ENCODE measurements at places on chromosomes 12 and 14. TPM values are rescaled to one million over a fixed set of nuclear protein-coding genes. Genes with fewer than 3 reads are reported as not detected.

DNA sequence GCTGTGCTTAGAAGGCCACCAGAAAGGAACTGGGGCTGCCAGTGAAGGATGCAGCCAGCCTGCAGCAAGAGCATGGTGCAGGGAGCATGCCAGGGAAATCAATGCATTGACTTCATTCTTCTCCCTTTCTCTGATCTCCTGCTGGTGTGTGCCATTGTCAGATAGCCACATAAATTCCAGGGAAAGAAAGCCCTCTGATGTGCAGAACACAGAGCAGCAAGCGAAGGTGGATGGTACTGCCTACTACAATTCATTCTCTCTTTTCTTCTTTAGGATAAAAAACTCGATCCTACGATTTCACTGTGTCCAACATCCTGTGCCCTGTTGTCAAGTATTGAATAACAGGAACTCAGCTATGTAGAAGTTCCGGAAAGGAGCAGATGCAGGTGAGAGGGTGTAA is 446.7 kb upstream of the TMEM132C start:
- no peak for DNase-seq

- DNase-seq: no peak
Measured at GRCh38 chr12:8697120-8697475, 693 bp upstream of the RIMKLB start.

DNA sequence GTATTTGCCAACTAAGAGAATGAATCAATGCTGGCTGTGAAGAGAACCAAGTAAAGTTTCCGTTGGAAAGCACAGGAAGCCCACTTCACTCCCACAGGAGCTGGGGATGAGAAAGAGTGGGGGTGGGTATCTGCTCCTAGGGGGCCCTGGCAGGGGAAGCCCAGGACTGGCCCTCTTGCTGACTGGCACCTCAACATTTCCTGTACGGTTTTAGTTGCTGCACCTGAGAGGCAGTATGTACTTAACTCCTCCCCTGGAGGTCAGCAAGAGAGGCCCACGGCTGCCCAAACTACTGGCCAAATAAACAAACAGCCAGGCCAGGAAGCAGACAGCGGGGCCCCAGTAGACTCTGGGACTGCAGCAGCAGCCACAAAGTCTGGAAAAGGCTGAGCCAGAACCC is 33.8 kb upstream of the VWF start:
- no peak for DNase-seq

GRCh38 chr12:52063981-52064649 is 5.7 kb upstream of the ATG101 start:
- no peak for DNase-seq

- no peak for DNase-seq
Measured at GRCh38 chr14:69260190-69260860, 367 bp downstream of the GALNT16 start.

DNA sequence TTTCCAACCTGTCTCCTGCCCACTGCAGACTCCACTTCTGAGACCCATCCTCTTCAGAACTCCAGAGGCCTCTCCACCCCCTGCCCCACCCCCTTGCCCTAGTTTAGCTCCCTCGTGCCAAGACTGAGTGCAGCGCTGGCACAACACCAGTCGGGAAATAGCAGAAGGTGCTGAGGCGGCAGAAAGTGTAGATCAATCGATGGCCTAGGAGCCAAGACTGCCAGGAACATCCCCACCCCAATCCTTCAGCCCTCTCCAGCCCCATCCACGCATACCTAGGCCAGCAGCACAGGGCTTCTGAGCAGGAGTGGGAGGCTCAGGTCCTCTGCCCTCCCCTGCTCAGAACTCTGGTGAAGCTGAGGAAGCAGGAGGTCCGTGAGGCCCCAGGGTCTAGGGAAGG is 1.1 kb downstream of the CPNE6 start:
- DNase-seq: no peak

DNA sequence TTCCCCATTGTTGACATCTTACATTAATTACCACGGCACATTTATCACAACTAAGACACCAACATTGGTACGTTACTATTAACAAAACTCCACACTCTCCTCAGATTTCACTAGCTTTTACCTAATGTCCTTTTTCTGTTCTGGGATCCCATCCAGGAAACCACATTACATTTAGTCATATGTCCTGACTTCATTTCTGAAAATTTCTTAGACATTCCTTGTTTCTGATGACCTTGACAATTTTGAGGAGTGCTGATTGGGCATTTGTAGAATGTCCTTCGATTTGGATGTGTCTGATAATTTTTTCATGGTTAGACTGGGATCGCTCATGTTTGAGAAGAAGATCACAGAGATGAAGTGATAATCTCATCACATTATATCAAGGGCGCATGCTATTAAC is 34.6 kb upstream of the ACSM4 start:
- no peak for DNase-seq

GRCh38 chr12:115984616-115985015 is 292.9 kb downstream of the MED13L start:
- no peak for DNase-seq

- no peak for DNase-seq
Measured at GRCh38 chr12:76264611-76265012, 83.6 kb downstream of the BBS10 start.

DNA sequence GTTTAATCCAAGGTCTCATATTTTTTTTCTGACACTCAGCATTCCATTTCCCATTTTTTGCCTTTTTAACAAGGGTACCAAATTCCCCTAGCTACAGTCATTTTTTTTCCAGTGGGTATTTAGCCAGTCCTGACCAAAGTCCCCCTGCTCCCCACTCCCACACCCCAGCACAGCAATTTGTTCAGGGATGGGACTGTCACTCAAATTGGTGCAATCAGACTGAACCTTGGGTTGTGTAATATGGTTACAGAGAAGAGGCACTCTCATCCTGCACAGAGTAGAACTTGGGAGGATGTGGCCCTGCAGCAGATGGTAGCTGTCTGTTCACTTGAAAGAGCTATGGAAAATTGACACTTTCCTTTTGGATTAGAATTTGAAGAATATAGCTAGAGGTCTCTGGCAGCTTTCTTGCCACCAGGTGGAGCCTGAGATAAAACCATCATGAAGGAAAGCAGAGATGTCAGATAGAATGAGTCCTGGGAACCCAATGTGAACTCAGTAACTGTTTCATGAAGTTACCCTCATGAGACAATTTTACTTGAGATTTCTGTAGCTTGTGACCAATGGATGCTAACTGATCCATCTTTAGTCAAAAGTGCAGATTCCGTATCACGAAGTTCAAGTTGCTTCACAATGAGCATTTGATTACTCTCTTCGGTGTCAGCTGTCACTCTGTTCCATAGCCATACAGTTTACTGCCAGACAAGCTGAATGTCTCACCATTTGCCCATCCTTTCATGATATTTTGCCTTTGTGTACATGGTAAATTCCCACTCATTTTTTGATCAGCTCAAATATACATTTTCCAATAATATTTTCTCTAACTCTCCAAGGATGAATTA is 394.0 kb upstream of the SYT1 start:
- no peak for DNase-seq

- DNase-seq: no peak
Measured at GRCh38 chr14:77714926-77715325, 7.0 kb downstream of the SLIRP start.

- DNase-seq: no peak
Measured at GRCh38 chr12:116636608-116637519, 77.7 kb downstream of the MAP1LC3B2 start.

DNA sequence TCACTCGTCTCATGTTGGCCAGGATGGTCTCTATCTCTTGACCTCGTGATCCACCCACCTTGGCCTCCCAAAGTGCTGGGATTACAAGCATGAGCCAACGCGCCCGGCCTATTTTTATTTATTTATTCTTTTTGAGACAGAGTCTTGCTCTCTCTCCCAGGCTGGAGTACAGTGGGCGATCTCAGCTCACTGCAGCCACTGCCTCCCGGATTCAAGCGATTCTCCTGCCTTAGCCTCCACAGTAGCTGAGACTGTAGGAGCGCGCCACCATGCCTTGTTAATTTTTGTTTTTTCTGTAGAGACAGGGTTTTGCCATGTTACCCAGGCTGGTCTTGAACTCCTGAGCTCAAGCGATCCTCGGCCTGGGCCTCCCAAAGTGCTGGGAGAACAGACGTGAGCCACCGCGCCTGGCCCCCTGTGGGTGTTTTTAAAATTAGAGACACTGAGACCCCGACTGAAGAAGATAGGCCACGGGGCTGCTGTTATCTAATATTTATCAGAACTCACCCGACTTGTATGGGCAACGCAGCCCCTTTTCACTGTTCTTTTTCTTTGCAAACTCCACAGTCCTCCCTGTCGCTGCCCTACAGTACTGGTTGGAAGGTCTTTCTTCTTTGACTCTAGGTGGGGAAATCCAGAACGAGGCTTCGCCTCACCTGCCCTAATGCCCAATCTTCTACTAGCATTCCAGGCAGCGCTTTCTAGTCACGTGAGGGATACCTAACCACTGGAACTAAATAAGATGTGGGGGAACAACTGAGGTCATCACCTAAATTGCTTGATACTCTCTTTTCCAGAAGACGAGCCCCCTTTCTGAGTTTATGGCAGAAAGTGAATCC is 1.4 kb upstream of the GABARAPL1 start:
- DNase-seq: no peak

DNA sequence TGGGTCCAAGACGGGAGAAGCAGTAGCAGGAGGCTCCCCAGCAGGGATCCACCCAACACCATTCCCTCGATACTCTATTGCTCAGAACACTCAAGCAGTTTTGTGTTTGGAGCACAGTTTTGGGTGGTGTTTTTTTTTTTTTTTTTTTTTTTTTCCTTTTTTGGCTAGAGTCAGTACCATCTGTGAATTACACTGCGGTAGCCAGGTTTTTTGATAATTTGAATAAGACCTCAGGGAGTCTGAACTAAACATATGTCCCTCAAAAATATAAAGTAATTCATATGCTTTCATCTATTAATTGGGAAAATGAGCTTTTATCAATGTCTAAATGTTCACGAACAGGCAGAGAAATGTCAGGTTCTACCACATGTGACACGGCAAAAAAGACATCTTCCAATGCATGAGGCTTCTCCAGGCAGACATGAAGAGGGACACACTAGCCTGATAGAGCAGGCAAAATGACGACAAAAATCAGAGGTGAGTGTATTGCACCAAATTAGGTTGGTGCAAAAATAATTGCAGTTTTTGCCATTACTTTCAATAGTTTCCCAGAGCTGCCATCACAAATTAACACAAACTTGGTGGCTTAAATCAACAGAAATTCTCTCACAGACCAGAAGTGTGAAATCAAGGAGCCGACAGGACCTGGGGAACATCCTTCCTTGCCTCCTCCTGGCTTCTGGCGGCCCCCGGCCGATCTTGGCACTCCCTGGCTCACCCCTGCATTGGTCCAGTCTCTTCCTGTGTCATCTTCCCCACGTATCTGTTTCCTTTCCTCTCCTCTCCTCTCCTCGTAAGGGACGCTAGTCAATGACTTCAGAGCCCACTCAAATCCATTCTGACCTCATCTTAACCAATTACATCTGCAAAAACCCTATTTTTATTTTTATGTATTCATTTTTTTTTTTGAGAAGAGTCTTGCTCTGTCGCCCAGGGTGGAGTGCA is 33.9 kb downstream of the FOXN3 start:
- DNase-seq: no peak

HOXC6 gene
- total RNA-seq: 0.24 TPM

HOXC9 gene
- not detected for total RNA-seq

KCNC2 gene
- total RNA-seq: not detected

GPR68 gene
- not detected for total RNA-seq

ZNF268 gene
- 20.5 TPM for total RNA-seq

MUCL1 gene
- not detected for total RNA-seq

Data from omental fat pad (tissue), 4 donors.